Hepatic stellate cell (primary cell): ENCODE measurements at places on chromosomes 4 and X.

DNA sequence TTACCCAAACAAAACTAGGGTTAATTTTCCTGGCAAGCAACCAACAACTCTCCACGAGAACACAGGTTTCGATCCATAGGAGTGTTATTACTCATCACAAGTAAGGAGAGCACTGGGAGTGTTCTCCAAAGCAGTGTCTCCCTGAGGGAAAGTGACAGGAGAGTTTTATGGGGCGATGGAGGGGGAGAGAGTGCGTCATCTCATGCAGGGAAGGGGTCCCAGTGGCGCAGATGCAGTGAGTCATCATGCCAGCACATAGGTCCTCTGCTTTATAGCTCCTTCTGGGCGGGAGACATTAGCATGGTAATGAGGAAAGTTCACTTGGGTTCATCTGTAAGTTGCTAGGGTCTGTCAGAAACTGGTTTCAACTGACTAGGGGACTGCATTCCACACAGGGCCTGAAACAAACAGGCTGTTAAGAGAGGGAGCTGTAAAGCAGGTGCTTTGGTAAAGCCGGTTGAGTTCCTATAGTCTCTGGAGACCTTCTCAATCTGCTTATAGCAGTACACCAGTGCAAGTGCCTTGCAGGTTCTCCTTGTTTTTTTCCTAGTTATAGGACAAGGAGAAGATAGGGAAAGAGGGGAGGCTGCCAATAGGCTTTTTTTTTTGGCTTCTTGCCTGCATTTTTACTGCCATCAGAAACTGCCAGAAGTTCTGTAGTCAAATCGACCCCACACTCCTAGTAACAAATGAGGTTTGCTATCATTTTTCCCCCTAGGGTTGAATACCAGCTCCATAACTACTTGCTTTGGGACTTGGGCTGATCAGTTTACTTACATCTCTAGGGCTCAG, 12.8 kb upstream of the BOD1L1 start:
- DNase-seq: no peak

DNA sequence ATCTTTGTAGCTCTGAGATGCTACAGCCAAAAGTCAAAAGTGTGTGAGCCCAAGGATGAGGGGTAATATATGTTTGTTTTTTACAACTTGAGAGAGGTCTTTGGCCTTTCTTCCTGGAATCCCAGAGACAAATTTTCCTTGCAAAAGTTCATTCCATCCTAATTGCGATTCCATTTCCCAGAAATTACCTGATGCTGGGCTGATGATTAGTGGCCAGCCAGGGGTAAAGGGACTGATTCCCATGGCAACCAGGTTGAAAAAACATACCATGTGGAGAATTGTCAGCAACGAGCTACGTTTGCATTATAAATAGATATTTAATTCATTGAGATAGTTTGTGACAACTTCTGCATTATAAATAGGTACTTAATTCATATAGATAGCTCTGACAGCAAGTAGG, 17.8 kb downstream of the IGSF1 start:
- no peak for DNase-seq

GRCh38 chrX:109785053-109785452, 52.0 kb upstream of the ACSL4 start:
- no peak for DNase-seq

DNA sequence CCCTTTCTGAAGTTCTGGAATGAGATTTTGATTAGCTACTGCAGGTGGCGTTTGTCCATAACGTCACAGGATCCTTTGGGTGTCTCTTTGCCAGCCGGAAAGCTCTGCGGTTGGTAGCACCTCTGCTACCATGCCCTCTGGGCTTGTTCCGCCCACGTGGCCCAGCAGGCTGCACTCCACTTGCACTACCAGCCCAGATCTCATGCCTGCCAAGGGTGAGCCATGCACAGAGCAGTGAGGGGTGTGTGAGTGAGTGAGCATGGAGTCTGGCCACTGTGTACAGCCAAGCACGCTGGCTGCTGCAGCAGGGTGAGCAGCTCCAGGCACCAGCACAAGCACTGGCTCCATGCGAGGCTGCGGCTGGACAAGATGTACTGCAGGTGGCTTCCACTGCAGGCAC, 6.6 kb upstream of the HNRNPD start:
- no peak for DNase-seq

- DNase-seq: peak; percentile 9
Measured at GRCh38 chrX:133985164-133985966, at the start of gene GPC3. GPC3 (minus strand) TSS chrX:133985594.

GRCh38 chr4:5198656-5199541, 147.6 kb downstream of the STK32B start:
- DNase-seq: no peak

DNA sequence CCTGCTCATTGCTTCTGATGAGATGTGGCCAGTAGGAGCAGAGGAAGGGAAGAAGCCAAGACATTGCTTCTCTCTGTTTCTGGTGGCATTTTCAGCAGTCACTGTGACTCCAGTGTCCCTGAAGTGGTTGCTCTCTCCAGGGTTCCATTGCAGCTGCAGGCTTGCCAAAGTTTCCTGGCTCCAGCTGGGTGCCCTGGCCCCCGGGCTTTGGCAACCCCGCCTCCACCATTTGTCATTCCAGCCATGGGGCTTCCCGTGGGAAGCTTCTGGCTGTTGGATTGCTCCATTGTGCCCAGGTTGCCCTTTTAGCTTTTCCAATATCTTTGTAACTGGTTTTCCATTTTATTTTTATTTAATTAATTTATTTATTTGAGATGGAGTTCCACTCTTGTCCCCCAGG, 12.7 kb downstream of the FGFBP1 start:
- DNase-seq: no peak

DNA sequence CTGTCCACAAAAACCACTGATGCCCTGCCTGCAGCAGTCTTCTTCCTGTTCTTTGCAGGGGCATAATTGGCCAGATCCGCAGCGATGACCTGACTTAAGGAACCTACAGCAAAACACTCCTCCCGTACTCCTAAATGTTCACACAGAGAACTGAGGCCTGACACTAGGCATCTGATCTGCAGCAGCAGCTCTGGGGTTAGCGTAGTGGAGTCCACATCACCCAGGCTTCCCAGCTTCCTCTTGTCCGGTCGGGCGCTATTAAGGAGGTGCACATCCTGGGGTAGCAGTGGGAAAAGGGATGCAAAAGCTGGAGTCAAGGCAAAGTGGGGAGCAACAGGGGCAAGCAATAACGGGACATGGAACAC, 758 bp downstream of the SCFD2 start:
- DNase-seq: peak; percentile 41

DNA sequence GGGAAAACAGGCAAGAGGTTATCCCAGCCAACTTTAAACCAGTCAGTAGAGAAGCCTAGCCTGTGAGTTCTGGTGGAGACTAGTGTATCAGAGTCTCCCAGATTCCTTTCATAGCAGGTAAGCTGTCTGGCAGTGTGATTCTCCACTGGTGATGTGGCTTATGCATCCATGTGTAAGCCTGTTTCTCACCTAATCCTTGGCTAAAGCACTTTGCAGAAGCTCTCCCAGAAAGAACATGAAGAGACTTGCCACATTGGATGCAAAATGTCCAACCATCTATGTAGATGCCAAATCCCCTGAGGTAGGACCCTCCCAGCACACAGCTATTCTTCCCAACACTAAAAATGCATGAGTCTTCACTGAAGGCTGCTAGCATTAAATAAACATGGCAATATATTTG, 111.7 kb downstream of the CHRNA9 start:
- DNase-seq: no peak

GRCh38 chrX:40471965-40472648, 108.7 kb upstream of the ATP6AP2 start:
- DNase-seq: peak; percentile 43

- DNase-seq: no peak
Measured at GRCh38 chr4:155510771-155511170, 134.0 kb upstream of the MAP9 start.

DNA sequence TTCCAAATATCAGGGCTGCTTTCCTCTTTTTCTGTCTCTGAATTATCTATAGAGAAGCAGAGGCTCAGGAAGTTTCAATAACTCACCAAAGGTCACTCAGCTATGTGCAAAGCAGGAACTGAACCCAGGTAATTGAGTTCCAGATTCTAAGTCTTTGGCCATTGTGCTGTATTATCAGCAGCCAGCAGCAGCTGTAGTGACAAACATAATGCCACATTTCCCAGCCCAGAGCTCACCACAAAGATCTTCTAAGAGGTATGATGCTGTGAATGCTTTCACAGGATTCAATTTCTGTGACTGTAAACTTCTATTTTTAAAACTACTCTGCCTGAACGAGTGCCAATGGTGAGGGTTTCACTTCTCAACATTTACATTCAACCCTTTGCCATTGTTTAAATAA, 56.4 kb downstream of the SPOCK3 start:
- DNase-seq: no peak

DNA sequence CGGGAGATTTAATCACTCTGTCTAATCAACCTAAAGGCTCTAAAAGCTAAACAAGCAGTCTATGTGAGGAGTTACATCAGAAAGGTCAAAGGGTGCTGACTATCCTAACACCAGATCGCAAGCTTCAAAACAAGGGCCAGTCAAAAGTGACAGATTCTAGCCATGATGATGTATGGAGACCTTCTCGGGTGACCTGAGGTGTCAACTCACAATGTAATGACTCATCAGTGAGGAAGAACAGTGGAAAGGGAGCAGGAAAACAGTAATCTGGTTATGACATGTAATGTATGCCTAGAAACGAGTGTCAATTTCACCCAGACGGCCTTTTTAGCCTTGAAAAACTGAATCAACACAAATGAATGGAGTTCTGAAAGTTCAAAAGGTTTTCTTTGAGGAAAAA, 375.3 kb downstream of the IDS start:
- DNase-seq: no peak

- peak; percentile 5 for DNase-seq
Measured at GRCh38 chrX:14356401-14356800, 172.9 kb upstream of the GLRA2 start.

DNA sequence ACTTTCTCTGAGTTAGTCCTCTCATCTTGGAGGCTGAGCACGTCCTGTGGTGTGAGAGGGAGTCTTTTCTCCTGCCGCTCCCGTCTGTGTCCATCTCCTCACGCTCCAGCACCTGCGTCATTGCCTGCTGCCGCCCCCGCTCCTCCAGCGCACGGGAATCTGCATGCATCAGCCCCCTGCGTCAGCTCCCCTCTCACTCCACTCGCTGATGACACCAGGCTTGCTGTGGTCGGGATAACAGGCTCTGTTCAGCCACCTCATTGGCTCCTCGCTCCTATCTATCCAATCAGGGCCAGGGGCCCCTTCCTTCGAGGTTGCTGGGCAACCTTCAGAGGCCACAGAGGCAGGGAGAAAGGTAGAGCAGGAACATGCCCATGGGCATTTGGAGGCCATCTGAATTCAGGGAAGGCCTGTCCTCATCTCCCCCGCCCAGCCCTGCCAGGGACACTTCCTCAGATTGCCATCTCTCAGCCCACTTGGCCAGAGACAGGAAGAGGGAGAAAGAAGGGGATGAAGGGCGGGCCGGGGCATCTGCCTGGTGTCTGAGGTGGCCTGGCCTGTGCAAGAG, 9.3 kb downstream of the ZNF185 start:
- DNase-seq: no peak

DNA sequence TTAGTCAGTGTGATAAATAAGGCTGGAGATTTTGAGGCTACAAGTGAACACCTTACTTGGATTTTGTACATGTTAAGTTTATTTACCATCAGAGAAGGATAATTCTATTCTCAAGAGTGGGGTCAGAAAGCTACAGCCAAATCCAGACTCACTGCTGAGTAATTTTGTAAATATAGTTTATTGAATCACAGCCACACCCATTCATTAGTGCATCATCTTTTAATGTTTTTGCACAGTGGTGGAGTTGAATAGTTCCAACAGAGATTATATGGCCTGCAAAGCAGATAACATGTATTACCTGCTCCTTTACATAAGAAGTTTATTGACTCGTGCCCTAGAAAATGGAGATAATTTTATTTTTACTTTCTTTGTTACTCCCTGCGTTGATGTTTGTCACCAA, 60.4 kb downstream of the PCDH18 start:
- peak; percentile 6 for DNase-seq

GRCh38 chr4:88219099-88219498, 60.7 kb upstream of the ABCG2 start:
- no peak for DNase-seq

DNA sequence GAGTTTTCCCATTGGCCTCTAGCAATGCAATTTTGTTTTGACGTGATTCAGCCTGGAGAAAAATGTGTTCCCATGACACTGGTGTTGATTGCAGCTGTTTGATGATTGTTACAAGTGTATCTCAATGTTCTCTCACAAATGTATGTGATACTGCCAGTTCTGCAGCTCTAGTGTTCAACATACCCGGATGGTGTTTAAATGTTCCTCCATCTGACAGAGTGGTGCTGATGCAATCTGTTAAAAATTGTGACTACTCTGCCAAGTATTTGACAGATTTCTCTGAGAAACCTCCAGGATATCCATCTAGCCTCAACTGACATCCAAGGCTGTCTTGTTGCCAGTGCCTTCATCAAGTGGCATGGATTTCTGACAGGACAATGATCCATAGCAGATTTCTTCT, 657.2 kb upstream of the DIAPH2 start:
- DNase-seq: no peak

DNA sequence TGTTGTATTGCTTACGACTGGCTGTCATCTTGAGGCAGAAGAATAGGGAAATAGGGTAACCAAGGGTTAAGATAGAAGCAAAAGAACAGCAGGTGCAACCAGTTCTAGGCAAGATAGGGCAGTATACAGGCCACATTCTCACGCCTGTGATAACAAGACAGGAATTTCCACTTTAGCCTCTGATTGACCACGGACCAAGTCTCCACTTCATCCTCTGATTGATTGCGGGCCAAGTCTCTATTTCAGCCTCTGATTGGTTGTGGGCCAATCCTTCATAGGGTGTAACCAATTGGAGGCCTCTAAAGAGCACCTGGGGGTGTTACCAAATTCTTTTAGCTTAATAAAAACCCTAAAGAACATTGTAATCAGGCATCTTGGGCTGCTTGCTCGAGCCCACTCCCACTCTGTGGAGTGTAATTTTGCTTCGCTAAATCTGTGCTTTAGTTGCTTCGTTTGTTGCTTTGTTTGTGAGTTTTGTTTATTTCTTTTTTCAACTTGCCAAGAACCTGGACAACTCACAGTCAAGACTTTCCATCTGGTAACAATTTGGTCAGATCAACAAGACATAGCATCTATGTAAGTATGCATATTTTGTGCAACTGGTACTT, 8.7 kb upstream of the TBC1D9 start:
- no peak for DNase-seq

DNA sequence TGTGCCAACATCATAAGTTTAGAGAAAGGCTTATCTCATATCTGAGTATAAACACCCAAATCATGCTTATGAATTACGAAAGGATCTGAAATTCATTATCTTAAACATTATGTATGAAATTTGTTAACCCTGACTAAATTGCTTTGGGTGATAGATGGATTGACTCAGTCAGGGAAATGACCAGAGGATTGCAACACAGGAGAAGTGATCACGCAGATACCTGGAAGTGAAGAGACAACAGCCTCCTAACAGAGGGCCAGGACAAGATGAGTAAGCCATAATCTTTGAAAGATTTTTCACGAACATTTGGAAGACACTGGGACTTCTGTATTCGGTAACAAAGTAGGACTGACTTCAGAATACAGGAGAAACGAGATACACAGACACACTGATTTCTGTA, 363.4 kb downstream of the DMD start:
- DNase-seq: no peak

DNA sequence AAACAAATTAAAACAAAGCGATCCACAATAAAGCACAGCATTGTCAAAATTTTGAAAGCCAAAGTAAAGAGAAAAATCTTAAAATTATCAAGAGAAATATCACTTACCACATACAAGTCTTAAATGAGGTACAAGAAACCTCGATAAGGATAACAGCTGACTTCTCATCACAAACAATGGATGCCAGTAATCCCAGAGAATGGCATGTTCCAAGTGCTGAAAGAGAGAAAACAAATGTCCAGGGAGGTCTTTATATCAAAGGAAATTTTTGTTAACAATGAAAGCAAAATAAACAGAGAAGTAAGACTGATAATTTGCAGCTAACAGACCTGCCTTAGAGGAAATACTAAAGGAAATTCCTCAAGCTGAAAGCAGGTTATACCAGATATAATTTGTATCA, 460.4 kb upstream of the HS3ST1 start:
- DNase-seq: no peak
